ENCODE measurements at places on chromosomes 2 and 18.
A peak's percentile ranks its signal among the peaks of the same experiment; 100 is the strongest.

- no peak for DNase-seq
These were observed 28.3 kb upstream of the TOGARAM2 start for GRCh38 chr2:28952836-28953211.

DNA sequence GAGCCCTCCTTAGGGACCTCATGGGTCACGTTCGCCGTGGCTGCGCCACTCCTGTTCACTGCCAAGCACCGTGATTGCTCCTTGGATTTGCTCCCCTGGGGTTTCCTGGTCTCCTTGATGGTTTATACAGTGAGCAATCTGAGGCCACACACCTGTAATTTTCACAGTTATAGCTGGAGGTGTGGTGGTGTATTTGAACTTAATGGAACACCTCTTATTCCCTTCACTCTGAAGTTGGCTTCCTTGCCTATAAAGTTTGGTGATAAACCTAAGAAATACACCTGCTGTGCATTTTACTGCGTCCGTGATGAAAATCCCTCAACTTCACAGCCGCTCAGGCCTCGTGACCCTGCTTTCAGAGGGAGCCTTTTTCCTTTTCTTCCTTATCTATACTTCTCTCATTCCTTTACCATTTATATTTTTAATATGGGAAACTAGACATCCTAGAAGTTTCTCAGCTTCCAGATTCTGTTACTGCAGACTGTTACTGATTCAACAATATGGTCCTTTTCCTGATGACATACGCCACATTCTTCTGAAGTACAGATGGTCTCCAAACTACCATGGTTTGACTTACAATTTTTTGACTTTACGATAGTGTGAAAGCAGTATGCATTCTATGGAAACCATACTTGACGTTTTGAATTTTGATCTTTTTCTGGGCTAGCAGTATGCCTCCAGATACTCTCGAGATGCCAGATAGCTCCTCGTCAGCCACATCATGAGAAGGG is 8.6 kb downstream of the ATG4B start:
- DNase-seq, result no peak

- no peak for DNase-seq
These were observed 190.1 kb upstream of the RND3 start for GRCh38 chr2:150677551-150677950.

GRCh38 chr2:168685600-168686451 is 116.6 kb upstream of the NOSTRIN start:
- no peak for DNase-seq

GRCh38 chr2:105238664-105239240 is 2.8 kb upstream of the GPR45 start:
- no peak for DNase-seq

GRCh38 chr18:2256577-2256976 is 314.7 kb downstream of the METTL4 start:
- no peak for DNase-seq

DNA sequence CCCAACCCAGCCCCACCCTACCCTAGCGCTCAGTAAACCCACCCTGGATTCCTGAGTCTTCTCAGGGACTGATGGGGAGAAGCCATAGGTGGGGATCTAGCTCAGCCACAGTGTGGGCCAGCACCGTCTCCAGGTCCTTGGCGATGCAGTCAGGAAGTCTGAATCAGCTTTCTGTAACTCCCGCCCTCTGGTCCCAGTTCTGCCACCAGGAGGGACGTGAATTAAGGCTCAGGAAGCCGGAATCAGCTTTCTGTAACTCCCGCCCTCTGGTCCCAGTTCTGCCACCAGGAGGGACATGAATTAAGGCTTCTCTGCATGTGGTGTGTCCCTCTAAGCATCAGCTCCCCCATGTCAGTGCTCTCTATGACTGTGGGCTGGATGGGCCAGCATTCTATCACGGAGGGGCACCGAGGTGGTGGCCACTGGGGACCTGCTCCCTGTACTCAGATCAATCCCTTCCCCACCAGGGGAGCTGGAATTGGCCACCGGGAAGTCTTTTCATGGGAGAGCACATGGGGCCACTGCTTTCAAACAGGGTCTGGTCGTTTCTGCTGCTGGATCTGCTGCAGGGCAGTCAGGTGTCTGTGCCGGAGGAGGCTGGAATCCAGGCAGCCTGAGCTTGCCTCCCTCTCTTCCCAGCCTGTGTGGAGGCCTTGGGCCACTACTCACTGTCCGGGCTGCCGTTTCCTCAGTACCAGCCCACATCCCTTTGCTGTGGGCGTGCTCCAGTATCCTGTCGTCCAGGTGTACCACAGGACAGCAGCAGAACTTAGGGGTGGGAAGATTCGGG is 24.7 kb downstream of the ASB18 start:
- no peak for DNase-seq

DNA sequence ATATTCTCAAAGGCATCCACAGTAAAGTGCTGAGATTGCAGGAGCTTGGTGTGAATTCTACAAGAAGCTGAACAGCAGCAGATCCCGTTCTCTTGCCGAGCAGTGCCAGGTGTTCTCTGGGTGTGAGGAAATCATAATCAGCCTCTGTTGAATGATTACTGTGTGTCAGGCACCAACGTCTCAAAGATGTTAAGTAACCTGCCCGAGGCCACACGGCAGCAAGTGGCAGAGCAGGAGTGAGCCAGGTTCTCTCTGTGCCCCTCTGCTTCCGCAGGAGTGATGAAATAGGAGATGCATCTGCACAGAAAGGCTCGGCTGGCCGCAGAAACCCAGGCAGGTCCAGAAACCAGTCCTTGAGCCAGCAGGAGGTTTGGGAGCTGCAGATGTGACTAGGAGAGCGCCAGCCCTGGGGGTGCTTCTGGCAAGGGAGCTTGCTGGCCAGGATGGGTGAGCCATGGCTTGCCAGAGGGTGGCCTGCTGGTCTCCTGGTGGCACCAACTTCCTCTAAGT is 68.4 kb downstream of the COPS7B start:
- DNase-seq, result no peak

DNA sequence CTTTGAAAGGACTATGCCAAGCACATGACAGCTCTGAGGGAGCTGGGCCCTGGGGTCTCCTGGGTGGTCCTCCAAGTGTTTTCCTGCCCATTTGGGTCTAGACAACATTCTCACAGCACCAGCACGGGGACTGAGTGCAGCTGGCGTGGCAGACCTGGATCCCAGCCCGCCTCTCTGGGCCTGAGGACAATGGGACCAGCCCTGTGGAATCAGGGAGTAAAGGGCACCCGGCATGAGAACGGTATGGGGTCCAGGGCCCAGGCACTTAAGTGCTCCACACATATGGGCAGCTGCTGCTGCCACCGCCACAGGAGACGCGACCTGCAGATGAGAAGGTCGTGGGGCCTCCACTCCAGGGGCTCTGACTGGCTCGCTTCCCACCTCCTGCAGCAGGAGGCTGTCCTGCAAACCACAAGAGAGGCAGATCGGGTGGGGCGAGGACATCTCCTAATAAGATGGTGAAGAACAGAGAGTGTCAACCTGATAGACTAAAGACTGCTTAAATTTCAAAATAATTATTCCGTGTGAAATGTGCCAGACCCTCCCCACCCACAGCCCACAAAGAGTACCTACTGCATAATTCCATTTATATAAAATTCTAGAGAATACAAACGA is 46.3 kb downstream of the FAM178B start:
- no peak for DNase-seq

GRCh38 chr2:44817256-44817655 is 124.2 kb upstream of the SIX3 start:
- DNase-seq, result no peak

- DNase-seq, result no peak
These were observed 11.1 kb downstream of the HES6 start for GRCh38 chr2:238228700-238229099.

- no peak for DNase-seq
These were observed 113.4 kb downstream of the RTP5 start for GRCh38 chr2:241982706-241983570.

- DNase-seq, result no peak
These were observed 570 bp downstream of the C1QL2 start for GRCh38 chr2:119157850-119158511.

GRCh38 chr2:136051001-136051724 is 65.7 kb upstream of the DARS1 start:
- DNase-seq, result no peak

DNA sequence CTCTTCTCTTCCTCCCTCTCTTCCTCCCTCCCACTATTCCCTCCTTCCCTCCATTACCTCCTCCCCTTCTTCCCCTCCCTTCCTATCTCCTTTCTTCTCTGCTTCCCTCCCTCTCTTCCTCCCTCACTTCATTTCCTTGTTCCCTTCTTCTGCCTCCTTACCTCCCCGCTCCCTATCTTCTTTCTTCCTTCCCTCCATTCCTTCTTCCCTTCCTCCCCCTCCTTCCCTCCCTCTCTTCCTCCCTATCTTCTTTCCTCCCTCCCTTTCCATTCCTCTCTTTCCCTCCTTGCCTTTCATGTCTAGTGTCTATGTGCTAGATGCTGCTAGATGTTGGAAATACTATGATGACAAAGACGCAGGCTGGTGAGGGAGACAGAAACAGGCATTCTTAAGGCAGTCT is 246.0 kb downstream of the TDRD15 start:
- no peak for DNase-seq

- no peak for DNase-seq
These were observed 16.6 kb downstream of the ADCY3 start for GRCh38 chr2:24903161-24904103.

DNA sequence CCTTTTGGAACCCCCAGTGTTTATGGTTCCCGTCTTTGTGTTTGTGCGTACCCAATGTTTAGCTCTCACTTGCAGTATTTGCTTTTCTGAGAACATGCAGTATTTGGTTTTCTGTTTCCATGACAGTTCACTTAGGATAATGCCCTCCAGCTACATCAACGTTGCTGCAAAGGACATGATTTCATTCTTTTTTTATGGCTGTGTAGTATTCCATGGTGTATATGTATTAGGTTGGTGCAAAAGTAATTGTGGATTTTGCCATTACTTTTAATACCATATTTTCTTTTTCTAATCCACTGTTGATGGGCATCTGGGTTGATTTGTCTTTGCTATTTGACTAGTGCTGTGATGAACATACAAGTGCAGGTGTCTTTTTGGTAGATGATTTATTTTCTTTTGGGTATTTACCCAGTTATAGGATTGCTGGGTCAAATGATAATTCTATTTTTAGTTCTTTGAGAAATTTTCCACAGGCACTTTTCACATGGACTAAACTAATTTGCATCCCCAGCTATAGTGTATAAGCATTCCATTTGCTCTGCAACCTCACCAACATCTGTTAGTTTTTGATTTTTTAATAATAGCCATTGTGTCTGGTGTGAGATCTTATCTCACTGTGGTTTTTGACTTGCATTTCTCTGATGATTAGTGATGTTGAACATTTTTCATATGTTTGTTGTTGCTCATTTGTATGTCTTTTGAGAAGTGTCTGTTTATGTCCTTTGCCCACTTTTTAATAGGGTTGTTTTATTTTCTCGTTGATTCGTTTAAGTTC is 63.6 kb downstream of the CERS6 start:
- DNase-seq, result no peak

GRCh38 chr18:52312346-52312745 is 27.7 kb upstream of the DCC start:
- DNase-seq, result no peak

GRCh38 chr2:13686262-13686661 is 946.3 kb upstream of the LRATD1 start:
- no peak for DNase-seq

- DNase-seq, result peak; percentile 81
These were observed 141.4 kb downstream of the FAM124B start for GRCh38 chr2:224260372-224261020.

DNA sequence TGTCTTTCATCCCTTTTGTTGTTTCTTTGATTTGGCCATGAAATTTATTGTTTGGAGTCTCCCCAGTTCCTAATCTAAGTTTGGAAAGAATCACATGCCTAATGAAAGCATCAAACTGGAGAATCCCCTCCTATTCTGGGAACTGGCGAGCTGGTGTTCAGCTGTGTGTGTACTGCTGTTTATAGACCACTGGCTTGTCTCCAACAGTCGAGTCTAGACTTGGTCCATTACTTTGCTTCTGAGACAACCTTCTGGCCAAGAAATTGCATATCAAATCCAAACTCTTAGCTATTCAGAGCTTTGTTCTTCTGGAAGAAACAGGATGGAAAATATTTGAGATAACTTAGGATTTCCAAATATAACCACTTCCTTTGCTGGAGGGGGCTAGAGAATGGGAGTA is 111.5 kb upstream of the THSD7B start:
- DNase-seq, result no peak

- DNase-seq, result no peak
These were observed 786.3 kb downstream of the SOCS6 start for GRCh38 chr18:71075147-71075546.

DNA sequence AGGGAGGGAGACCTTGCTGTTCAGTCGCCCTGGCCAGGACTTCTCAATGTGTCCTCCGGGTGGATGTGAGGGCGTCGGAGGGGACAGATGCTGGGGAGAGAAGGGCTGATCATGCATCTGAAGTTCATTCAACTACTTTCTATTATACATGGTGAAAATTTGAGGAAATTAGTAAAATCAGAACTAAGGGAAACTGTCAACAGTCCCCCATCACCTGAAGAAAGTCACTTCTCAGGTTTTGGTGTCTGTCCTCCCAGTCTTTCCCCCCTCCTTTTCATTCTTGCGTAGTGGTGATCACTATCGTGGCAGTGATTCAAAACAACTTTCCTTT is 17.4 kb upstream of the ACKR3 start:
- DNase-seq, result no peak

DNA sequence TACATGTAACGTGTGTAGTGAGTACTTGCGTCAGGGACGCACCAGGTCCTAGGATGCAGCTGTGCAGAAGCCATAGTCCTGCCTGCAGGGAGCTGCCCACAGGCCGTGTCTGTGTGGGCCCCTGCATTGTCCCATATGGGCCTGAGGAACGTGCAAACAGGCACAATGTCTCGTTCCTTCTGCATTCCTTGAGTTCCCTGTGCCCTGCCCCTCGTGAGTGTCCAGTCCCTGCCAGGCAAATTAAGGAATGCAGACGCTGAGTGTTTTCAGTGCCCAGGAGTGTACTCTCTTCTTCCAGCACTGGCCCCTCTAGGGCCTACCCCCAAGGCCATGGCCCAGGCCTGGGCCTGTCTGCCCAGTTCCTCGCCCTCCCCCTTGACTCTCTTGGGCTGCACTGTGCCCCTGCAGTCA is 61.8 kb downstream of the FAM168B start:
- no peak for DNase-seq

DNA sequence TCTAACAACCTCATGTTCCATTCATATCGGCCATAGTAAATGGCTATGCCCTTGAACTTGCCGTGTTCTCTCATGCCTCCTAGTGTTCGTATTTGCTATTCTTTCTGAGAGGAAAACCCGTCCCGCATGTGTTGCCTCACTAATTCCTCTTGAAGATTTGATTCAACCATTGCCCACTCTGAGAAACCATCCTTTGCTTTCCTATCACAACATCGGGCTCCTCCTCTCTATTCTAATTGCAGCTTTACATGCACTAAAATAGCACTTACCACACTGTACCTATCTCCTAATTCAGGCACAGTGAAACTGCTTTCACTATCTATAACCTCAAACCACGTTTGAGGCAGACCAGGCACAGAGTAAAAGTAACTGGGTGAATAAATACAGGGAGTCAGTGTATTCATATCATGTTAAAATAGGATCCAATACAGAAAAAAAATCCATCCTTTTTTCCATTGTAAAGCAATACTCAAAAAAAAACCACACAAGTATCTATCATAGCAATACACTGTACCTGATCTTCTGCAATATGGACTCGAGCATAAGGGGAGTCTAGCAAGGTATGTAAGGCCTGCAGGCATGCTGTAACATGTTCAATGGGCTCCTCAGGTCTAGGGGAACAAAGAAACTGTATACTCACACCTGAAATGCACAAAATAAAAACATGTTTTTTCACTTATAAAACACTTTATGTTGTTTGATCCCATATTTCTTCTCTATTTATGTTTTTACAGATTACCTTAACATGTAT is 39.0 kb upstream of the STRN start:
- DNase-seq, result no peak
